ENCODE measurements at places on chromosomes 13 and 19.

- no peak for DNase-seq
Measured at GRCh38 chr19:5677136-5677535, 3.2 kb downstream of the MICOS13 start.

GRCh38 chr19:40424637-40425449 lies 949 bp downstream of the SERTAD1 start:
- DNase-seq = peak; percentile 50

GRCh38 chr13:45433381-45433790 lies 15.2 kb upstream of the SLC25A30 start:
- no peak for DNase-seq

DNA sequence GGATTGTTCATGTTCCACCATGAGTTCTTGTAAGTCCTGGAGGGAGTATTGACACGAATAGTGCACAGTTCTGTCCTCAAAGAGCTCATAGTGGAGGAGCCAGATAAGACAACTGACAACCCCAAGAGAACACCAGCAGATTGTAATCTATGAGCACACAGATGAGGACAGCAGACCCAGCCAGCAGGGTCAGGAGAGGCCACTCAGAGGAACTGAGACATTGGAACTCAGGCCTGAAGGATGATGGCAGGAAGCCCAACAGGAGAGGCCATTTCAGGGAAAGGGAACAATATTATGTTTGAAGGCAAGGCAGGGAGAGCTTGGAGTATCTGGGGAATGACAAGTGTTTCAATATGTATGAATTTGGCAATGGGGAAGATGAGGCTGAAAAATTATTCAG lies 63.7 kb upstream of the IPO5 start:
- DNase-seq = no peak

DNA sequence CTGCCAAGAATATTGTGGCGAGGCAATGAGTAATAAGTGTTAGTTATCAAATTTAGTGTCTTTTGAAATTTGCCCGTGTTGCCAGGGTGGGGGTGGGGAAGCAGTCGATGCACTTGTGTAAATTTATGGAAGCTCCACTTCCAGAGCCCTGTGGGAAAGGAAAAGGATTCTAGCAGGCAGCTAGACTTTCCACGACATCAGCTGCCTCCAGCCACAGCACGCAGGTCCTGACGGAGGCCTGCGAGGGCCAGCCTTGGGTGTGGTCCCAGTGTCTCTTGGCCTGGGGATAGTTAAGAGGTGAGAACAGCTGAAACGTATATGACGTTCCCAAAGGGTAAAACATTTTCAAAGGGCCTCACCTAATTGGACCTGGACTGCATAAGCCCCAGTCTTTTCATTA lies 433.0 kb downstream of the TSHZ3 start:
- no peak for DNase-seq

DNA sequence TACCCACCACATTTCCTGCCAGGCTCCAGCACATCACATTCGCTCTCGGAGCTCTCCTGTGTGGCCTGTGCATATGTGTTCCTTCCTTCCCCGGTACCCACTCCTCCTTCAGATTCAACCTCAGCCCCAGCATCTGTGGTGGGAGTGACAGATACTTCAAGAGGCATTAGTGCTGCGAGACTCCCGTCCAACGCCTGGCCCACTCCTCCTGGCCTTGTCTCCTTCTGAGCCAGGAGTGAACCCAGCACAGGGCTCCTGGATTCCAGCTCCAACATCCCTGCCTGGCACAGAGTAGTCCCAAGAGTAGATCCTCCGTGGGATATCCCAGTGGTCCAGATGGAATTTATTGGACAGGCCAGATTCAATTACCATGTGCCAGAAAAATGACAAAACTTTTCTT lies 55.9 kb downstream of the SACS start:
- no peak for DNase-seq

DNA sequence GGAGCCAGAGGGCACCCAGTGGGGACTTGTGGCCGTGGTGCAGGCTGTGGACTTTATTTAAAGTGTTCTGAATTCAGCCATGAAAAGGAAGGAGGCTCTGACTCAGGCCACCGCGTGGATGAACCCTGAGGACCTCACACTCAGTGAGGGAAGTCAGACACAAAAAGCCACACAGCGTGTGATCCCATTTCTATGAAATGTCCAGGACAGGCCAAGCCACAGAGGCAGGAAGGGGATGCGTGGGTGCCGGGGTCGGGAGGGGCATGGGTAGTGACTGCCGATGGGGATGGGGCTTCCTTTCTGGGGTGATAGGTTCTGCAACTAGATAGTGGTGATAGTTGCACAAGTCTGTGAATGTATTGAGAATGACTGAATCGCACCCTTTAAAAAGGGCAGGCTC lies 8.7 kb upstream of the ZBTB7A start:
- no peak for DNase-seq

DNA sequence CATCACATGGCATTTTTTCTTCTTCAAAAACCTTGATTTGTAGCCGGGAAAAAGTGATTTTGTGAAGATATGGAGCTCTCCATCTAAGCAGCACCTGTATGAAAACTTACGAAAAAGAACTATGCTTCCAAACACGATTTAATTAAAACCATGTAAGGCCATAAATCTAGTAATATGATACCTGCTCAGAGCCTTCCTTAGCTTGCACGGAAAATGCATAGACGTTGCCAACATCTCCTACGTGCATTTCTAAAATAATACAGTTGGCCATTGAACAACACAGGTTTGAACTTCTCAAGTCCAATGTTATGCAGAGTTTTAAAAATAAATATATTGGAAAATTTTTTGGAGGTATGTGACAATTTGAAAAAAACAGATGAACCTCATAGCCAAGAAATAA lies 59.1 kb upstream of the RNF113B start:
- no peak for DNase-seq

DNA sequence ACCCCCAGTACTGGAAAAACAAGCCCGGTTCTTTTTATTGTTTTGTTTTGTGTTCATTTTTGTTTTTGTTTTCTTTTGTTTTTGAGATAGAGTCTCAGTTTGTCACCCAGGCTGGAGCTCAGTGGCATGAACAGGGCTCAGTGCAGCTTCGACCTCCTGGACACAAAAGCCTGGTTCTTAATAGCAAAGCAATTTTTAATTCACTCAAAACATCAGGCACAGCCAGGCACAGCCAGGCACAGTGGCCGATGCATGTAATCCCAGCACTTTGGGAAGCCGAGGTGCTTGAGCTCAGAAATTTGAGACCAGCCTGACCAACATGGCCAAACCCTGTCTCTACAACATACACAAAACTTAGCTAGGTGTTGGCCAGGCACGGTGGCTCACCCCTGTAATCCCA lies 30.7 kb downstream of the INSR start:
- no peak for DNase-seq

DNA sequence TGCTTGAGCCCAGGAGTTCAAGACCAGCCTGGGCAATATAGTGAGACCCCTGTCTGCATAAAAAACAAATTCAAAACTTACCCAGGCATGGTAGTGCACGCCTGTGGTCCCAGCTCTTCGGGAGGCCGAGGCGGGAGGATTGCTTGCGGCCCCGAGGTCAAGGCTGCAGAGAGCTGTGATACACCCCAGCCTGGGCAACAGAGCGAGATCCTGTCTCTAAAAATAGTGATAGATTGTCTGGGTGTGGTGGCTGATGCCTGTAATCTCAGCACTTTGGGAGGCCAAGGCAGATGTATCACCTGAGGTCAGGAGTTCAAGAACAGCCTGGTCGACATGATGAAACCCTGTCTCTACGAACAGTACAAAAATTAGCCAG lies 4.0 kb upstream of the KLF16 start:
- no peak for DNase-seq

DNA sequence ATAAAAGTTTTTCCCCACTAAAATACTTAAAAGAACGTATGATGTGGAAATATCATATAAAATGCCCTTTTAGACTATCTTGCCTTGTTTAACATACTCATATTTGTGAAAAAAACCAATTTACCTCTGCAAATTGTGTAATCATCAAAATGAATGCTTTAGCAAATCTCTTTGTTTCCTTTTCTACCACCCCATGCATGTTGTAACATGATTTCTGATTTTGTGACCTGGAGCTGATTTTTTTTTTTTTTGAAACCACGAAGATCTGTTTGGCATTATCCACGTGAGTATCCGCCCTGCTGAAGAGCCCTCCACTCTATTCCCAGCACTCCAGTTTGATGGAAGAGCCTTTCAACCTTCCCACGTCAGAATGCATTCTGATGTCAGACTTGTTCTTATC lies 245.8 kb upstream of the NBEA start:
- no peak for DNase-seq

DNA sequence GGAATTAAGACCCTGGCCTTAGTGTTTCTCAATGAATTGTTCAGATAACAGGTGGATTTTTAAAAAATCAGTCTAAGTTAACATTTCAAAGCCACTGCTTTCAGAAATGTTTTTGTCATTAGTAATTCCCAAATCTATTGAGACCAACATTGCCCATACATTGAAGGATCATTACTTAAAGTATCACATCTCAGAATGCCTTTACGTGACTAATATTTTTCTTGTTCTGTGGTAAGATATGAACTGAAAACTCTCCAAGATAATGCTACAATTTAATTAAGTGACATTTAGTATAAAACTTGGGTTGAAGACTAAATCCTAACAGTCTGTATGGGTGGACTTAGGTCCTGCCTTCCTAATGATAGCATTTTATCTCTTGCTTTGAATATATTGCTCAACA lies 59.4 kb upstream of the POSTN start:
- no peak for DNase-seq

DNA sequence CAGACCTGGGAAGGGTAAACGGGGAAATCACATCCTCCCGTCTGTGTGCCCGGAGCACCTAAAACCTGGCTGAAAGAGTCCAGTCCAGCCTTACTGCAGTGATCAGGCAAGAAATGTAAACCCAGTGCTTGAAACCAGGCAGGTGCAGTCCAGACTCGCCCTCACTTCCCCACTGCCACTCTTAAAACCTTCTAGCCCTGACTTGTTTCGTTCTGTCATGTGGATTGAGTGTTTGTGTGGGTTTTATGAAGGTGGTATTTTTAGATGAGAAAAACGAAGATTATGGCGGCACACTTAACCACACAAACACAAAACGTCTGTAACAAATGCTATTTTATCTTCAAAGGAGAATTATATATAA lies 839 bp upstream of the CKAP2 start:
- peak; percentile 32 for DNase-seq

DNA sequence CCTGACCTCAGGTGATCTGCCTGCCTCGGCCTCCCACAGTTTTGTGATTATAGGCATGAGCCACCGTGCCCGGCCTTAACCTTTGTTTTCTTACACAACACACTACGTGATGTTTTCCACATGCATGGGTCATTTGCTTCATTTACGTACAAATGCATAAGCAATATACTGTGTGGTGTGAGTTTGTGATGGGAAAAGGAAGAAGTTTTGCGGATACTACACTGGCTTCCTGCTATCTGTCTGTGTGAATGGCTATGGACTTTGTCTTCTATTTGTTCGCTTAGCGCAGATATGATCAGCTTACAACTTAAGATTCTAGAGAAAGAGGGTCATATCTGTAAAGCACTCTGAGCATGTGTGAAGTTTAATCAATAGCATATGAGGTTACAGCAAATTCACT lies 5.5 kb upstream of the ALOX5AP start:
- no peak for DNase-seq

GRCh38 chr19:4684312-4685095 lies 14.4 kb upstream of the MYDGF start:
- DNase-seq = no peak

DNA sequence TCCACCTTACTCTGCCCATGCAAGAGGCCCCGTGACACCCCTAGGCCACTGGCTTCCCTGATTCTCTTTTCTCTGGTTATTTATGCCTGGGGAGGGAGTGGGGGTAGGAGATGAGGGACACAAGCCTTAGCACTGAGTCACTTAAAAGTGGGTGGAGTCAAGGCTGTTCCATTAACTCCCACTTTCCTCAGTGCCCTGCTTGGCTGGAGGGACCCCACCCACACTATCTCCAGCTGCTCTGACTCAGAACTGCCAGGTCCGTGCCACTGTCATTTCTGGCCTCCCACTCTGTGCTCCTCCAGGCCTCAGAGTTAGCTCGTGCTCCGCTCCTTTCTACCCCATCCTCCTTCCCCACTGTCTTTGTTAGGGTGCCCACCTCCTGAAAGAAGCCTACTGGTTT lies 113.4 kb upstream of the UQCRFS1 start:
- no peak for DNase-seq

DNA sequence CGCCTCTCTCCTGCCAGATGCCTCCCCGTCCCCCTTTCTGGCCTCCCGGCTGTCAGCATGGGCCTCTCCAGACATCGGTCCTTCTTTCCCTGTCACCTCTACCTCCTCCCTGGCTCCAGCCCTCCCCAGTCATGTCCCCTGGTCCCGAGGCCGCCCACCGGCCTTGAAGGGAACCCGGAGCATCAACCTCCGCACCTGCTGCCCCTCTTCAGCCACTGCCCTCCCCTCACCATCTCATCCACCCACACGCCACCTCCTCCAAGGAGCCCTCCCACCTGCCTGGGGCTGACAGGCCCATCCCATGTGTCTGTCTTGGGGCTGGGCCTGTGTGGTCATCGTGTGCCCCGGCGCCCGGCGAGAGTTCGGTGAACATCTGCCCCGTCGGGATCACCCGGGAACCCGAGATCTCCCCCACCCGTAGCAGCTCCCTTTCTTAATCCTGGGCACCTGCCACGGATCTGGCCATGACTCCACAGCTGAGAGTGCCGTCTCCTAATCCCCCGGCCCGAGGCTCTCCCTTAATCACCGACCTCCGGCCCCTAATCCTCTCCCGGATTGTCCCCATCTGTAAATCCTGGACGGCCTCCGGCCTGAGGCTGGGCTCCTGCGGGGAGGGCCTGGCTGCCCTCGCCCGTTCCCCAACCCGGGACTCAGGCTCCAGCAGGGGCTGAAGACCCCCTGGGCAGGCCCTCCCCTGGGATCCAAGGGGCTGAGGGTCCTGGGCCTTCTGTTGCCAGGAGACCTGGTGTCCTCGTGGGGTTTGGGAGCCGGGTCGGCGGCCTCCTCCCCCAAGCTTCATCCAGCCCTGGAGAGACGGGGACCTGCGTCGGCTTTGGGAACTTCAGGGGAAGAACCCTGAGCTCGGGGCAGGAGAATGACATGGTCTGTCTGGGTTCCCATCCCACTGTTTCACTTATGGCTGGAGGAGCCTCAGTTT lies 5.9 kb downstream of the HCN2 start:
- DNase-seq = peak; percentile 88

DNA sequence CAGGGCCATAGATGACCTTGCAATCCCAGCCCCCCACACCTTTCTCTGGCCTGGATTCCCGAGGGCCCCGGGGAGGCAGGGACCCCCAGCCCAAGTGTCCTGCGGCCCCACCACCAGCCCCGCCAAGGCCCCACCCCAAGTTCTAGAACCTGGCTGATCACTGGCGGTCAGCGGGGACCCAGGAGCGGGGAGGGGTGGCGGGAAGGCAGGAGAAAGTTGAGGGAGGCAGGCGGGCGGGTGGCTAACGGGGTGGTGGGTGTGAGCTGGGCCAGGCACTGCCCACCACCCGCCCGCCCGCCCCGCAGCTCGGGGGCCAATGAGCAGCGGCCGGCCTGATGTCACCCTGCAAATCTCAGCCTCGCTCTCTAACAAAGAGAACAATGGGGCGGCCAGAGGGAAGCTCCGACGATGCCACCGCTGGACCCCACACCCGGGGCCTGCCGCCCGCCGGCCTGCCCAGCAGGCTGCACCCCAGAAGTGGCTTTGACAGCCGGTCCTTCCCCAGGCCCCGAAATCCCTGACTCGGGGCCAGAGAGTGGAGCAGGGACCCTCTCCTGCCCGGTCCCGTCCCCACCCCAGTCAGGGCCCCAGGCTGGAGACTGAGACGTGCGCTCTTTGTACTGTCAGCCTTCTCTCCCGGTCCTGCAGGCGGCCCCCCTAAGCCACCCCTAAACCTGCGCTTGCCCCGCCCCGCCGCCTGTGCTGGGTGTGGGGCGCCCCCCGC lies 1.6 kb downstream of the MEX3D start:
- peak; percentile 94 for DNase-seq
